ENCODE measurements at places on chromosomes 7 and 10.

DNA sequence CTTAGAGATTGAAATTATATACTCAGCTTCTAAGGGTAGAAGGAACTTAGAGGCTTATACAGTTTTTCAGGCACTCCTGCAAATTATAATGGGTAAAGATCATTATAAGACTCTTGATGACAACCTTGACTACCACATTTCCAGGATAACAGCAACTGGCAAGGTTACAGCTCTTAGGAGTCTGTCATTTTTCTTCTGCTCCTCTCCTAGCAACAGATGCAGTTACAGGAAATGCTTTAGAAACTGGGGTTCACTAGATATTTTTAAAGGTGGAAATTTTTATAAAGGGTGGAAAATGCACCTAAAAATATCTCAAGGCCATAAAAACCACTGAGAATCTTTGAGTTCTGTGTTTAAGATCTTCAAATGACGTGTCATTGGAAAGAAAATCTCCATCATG, 185.8 kb downstream of the RELN start:
- DNase-seq: no peak

DNA sequence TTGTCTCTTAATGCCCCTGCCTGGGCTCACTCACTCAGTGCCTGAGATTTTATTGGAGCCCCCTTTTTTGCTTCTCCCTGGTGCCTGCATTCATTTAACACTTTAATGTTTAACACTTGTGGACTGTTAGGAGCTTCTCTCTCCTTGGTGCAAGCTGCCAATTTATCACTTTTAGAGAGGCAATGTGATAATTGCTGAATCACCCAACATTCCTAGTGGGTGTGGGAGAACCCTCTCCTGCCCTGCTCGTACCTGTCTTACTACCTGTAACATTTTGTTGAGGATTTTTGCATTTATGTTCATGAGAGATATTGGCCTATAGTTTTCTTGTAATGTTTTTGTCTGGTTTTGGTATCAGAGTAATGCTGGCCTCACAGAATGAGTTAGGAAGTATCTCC, 13.2 kb downstream of the STAM start:
- no peak for DNase-seq

GRCh38 chr7:129343099-129343700, 91.0 kb upstream of the STRIP2 start:
- peak; percentile 61 for DNase-seq

- DNase-seq: peak; percentile 88
Observed at GRCh38 chr7:26200038-26200443, 505 bp downstream of the HNRNPA2B1 start.

- DNase-seq: peak; percentile 76
Observed at GRCh38 chr7:101814081-101814990, 3.1 kb upstream of the CUX1 start.

- peak; percentile 86 for DNase-seq
Observed at GRCh38 chr10:13788711-13789447, 202.1 kb downstream of the PRPF18 start.

- DNase-seq: peak; percentile 56
Observed at GRCh38 chr7:43137811-43138210, 25.4 kb downstream of the HECW1 start.

GRCh38 chr10:130463876-130464364, 327.7 kb downstream of the GLRX3 start:
- no peak for DNase-seq

- no peak for DNase-seq
Observed at GRCh38 chr7:65371468-65371867, 2.2 kb upstream of the ZNF92 start.

GRCh38 chr7:1391449-1391848, 67.8 kb downstream of the MICALL2 start:
- DNase-seq: no peak

DNA sequence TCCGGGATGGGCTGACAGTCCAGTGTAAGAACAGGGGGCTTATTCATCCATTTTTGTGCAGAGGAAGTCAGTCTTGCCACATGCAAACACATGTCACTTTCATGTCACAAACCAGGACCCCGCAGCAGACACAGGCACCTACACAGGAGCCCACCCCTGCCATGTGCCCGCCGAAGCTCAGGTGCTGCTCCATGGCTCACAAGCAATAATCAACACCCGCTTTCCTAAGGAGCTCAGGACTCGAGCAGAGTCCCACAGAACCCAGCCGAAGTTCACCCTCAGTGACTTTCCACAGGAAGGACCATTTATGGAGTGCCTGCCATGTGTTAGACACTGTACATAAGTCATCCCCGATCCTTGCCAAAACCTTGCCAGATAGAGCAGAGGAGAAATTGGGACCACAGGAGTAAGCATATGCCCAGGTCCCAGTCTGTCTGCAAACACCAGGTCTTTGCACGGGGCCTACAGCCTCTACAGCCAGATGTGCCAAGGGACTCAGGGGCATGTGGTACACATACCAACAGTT, 99.4 kb downstream of the EBF3 start:
- DNase-seq: peak; percentile 31

DNA sequence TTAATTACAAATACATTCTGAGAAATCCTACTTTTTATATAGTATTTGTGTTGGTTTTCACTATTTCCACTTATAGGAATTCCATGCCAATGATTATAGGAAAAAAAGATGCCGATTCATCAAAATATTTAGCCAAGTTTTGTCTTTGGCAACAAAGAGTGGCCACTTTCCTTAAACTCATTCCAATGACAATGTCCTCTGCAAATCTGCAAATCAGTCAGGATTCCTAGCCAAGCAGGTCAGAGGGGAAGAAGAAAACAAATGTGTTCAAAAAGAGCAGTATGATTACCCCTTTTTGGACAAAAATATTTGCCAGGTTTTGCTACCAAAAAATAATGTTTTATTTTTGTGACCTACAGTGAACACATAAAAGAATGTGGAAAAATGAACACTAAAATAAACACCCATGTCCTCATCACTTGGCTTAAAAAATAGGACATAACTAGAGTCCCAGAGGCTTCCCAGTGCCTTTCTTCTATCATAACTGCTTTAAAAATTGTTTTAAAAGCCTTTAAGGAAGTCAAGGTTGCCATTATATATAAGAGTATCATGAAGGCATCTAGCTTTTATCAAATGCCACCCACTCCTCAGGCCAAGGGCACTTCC, 125.9 kb downstream of the ADAM12 start:
- DNase-seq: no peak

- no peak for DNase-seq
Observed at GRCh38 chr7:124074007-124074406, 41.1 kb upstream of the TMEM229A start.

- DNase-seq: no peak
Observed at GRCh38 chr10:59711871-59712494, 2.3 kb upstream of the SLC16A9 start.

DNA sequence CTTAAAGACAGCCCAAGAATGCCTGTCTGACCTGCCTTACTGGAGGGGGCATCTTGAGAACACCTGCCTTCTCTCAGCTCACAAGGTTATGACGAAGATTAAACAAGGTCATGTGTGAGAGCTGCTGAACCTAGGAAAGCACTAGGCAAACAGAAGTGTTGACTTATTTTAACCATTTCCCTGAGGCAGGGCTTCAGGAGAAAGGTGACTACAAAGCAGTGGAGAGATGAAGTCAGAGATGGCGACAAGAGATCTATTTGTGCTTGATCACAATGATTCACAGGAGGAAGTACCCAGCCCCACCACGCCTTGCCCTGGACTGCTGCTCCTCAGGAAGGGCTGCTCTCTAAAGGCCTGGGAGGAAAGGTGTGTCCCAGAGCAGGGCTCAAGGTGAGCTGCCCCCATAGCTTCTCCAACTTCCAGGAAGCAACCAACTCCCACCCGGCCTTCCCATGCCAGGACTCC, 27.8 kb downstream of the STN1 start:
- DNase-seq: peak; percentile 34

GRCh38 chr10:26806557-26806956, 54.2 kb downstream of the ABI1 start:
- DNase-seq: no peak

DNA sequence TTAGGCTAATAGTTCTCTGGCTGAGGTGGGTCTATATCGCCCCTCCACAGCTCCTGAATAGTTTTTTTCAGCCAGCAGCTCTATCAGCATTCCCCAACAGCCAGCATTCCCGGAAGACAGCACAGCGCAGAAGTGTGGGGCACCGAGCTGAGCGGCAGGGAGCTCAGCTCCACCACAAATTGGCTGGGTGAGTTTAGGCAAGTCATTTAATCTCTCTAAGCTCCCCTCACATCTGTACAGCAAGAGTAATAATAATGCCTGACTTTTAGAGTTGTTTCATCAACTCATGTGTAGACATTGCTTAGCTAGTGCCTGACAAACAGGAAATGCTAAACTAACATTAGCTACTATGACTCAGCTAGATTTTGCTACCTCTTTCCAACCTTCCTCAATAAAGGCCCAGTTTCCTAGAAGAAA, 247.9 kb upstream of the PTN start:
- peak; percentile 82 for DNase-seq

DNA sequence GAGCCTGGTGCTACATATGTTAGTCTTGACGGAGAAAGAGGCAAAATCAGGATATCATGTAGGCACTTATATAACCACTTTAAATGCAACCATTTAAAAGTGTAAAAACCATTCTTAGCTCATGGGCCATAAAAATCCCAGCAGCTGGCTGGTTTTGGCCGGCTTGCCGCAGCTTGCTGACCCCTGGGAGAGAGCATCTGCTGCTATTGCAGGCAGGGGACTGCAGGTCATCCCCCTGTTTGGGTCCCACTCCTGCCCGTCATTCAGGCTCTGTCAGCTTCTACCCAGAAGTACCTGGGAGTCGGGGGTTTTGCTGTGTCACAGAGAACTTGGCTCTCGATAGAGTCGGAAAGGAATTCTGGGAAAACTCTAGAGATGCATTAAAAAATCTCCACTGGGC, 187.4 kb downstream of the CUX1 start:
- DNase-seq: no peak

- no peak for DNase-seq
Observed at GRCh38 chr10:86253091-86254072, 113.2 kb downstream of the GRID1 start.

DNA sequence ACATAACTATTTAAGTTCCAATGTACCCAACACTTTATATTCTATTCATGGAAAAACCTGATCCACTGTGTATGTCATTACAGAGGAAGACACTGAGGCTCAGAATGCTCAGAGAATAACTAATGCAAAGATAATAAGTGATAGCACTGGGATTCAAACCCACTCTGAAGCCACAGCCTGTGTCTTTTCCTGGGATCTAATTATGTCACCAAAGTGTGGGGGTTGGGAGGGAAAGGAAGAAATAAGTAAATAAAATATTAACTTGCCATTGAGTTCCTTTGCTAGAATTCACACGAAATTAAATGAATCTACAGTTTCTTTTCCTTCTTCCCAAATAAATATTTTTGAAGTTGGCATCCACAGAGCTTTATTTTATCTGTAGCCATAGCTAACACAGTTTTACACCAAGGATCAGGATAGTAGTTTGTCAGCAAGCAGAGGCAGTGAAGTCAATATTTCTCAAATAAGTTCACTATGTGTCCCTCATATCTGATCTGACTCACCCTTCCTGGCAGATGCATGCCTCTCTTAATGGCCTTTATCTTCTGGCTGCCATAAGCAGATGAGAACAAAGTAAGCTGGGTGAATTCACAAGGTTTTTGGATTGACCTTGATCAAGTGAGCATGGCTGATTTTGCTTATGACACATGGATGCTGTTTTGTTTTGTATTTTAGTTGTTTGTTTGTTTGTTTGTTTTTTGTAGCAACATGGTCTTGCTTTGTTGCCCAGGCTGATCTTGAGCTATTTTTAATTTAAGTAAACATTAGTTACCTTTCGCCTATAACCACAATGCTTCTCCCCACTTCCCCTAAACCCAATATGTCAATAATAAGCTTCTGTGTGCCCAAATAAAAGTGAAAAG, 6.3 kb downstream of the RAPGEF5 start:
- peak; percentile 76 for DNase-seq

- DNase-seq: peak; percentile 28
Observed at GRCh38 chr10:70733051-70733450, 52.1 kb downstream of the TBATA start.

DNA sequence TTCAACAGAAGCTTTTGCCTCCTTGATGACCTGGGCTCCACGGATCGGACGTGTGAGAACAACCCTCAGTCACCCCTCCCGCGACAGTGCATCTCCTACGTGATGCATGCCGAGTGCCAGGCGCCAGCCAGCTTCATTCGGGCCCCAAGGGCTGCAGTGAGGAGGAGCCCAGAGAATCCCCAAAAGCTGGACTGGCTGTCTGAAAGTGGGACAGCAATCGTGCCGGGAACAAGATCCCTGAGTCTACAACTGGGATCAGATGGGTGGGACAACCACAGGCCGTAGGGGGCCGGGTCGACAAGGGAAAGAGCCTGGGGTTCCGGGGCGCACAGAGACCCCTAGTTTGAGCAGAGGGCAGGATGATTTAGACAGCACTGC, 27.2 kb downstream of the EBF3 start:
- DNase-seq: no peak

DNA sequence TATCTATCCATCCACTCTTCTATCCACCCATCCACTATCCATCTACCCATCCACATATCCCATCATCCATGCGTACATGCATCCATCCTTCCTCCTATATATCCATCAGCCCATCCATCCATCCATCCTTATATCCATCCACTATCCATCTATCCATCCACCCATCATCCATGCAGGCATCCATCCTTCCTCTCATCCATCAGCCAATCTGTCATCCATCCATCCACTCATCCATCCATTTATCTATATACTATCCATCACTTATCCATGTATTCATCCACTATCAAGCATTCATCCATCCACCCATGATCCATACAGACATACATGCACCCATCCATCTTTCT, 485.9 kb downstream of the DNAJB6 start:
- DNase-seq: no peak

GRCh38 chr10:6995831-6996230, 415.0 kb downstream of the SFMBT2 start:
- DNase-seq: peak; percentile 27

GRCh38 chr10:126521399-126521798, 133.1 kb upstream of the ADAM12 start:
- DNase-seq: peak; percentile 10

- DNase-seq: no peak
Observed at GRCh38 chr7:72182036-72182435, 230.1 kb downstream of the CALN1 start.

- DNase-seq: no peak
Observed at GRCh38 chr10:88194961-88195367, 331.5 kb downstream of the PTEN start.

- DNase-seq: no peak
Observed at GRCh38 chr7:143507094-143507518, 29.4 kb downstream of the TAS2R41 start.

- peak; percentile 70 for DNase-seq
Observed at GRCh38 chr7:48154792-48155413, 16.4 kb upstream of the ABCA13 start.

GRCh38 chr10:126924915-126925300, 19.7 kb downstream of the DOCK1 start:
- DNase-seq: peak; percentile 76

GRCh38 chr7:7125963-7126362, 56.4 kb upstream of the C1GALT1 start:
- peak; percentile 3 for DNase-seq

- DNase-seq: no peak
Observed at GRCh38 chr10:70121281-70121949, 11.2 kb downstream of the AIFM2 start.

- DNase-seq: no peak
Observed at GRCh38 chr10:54749623-54750022, 51.4 kb downstream of the PCDH15 start.

Measured in GM23248 (cell line).